ENCODE measurements at places on chromosomes 5 and 9.
A peak's percentile ranks its signal among the peaks of the same experiment; 100 is the strongest.

GRCh38 chr5:110256298-110256697 lies 470.2 kb downstream of the TMEM232 start:
- H3K27ac ChIP-seq, result no peak overlapping the region
- no peaks in the 10 kb centered on the region for H3K36me3 ChIP-seq
- no peak for DNase-seq
- no peaks in the 10 kb centered on the region for H3K4me1 ChIP-seq

GRCh38 chr9:116843863-116844620 lies 156.9 kb downstream of the TRIM32 start:
- H3K27me3 ChIP-seq, result no peaks in the 10 kb centered on the region
- no peaks in the 10 kb centered on the region for H3K4me1 ChIP-seq
- no peak overlapping the region for H3K27ac ChIP-seq
- no peak for DNase-seq

DNA sequence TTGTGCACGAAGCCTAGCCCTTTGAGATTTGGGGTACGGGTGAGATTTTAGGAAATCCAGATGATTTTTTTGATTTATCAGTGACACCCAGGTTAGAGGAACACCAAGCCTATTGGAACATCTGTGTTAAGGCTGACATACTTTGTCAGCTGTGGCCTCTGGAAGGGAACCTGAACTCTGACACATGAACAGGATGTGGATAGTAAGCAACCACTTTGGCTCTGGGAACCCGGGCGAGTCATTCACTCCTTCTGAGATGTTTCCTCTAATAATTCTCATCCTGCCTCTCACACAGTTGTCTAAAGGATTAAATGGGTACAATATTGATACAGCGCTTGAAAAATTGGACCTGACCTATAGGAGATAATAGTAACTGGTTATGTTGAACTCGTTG lies 67.8 kb downstream of the FGF1 start:
- DNase-seq, result peak; percentile 93
- peak overlapping the region; percentile 43 for H3K27ac ChIP-seq
- H3K4me3 ChIP-seq, result no peak overlapping the region
- peaks cover 27% of the 10 kb centered on the region for H3K4me1 ChIP-seq
- H3K36me3 ChIP-seq, result no peaks in the 10 kb centered on the region
- no peaks in the 10 kb centered on the region for H3K27me3 ChIP-seq

DNA sequence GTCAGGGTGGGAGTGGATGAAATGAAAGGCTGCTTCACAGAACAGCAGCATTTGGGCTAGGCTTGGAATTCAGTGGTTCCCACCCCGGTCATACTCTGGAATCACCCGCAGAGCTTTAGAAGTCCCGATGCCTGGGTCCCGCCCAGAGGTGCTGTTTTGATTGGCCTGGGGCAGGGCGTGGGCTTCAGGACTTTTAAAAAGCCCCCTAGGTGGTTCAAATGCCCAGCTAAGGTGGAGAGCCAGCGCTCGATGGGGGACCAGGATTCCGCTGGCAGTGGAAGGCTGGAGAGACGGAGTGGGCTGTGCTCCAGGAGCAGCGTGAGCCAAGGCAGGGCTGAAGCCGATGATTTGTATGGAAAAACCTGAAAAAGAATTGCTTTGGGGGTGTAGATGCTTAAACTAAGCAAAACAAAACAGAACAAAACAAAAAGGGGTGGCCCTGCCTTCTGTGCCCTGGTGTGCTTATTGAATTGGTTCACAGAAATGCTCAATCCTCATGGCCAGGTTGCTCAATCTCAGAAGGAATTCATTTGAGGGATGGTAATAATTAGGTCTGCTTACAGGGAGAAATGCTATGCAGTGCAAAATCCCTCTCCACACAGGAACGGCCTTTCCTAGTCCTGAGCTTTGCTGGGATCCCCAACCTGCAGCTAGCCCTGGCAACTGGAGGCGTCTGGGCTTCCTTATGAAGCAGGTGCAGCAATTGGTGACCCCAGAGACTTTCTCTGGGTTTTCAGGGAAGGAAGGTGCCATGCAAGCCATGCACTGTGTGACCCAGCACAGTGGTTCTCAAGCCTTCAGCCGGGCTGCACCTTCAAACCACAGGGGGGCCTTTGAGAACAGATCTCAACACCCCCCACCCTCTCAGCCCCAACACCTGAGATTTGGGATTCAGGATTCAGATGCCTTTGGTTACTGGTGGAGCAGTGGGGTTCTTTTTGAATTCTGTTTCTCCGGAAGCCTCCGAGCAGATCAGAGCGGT lies 174.0 kb upstream of the ZNF618 start:
- H3K4me1 ChIP-seq, result no peaks in the 10 kb centered on the region
- peaks cover 20% of the 10 kb centered on the region for H3K27me3 ChIP-seq
- no peaks in the 10 kb centered on the region for H3K36me3 ChIP-seq
- H3K27ac ChIP-seq, result no peak overlapping the region
- H3K4me3 ChIP-seq, result no peak overlapping the region

GRCh38 chr5:128813317-128814070 lies 151.8 kb upstream of the SLC27A6 start:
- no peak overlapping the region for H3K4me3 ChIP-seq
- H3K4me1 ChIP-seq, result no peaks in the 10 kb centered on the region
- H3K36me3 ChIP-seq, result no peaks in the 10 kb centered on the region
- no peaks in the 10 kb centered on the region for H3K27me3 ChIP-seq
- no peak overlapping the region for H3K27ac ChIP-seq
- no peak for DNase-seq
